Heart left ventricle (tissue), 16 donors: ENCODE measurements at places on chromosomes 2 and 18. TPM values are rescaled to one million over a fixed set of nuclear protein-coding genes. Genes with fewer than 3 reads are reported as not detected.

PUS10 gene
- 5.8 TPM for total RNA-seq

TRIP12 gene
- 90.3 TPM for total RNA-seq

KCNE4 gene
- 1.8 TPM for total RNA-seq

ZNF385B gene
- 2.3 TPM for total RNA-seq

RAB27B gene
- 0.05 TPM for total RNA-seq

ZBTB7C gene
- 2.3 TPM for total RNA-seq

TBC1D8 gene
- 53.3 TPM for total RNA-seq

- H3K27ac ChIP-seq, result peak overlapping the region; percentile 99
- peaks cover 5% of the 10 kb centered on the region for H3K36me3 ChIP-seq
- peaks cover 63% of the 10 kb centered on the region for H3K4me1 ChIP-seq
- peak overlapping the region; percentile 95 for H3K4me3 ChIP-seq
Measured at GRCh38 chr18:75206452-75207309, 2.3 kb downstream of the PTGR3 start.

DNA sequence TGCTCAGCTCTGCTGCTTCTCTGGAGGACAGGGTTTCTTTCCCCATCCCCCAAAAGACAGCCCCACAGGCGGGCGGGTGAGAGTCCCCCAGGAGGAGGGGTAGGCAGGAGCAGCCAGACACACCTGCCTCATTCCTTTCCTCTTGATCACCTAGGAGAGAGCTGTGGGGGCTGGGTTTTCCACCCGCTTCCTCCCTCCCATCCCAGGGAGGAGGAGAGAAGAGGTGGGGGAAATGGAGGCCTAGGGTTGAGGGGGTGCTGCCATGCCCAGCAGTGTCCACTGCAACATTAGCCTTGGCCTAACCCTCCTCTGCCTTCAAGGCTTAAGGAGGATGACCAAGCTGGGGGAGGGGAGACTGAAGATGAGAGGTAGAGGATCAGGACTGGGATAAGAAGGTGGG is 14.7 kb downstream of the WNT10A start:
- H3K27me3 ChIP-seq, result peaks cover 85% of the 10 kb centered on the region
- H3K4me3 ChIP-seq, result no peak overlapping the region
- peaks cover 41% of the 10 kb centered on the region for H3K4me1 ChIP-seq
- no peak overlapping the region for H3K27ac ChIP-seq

DNA sequence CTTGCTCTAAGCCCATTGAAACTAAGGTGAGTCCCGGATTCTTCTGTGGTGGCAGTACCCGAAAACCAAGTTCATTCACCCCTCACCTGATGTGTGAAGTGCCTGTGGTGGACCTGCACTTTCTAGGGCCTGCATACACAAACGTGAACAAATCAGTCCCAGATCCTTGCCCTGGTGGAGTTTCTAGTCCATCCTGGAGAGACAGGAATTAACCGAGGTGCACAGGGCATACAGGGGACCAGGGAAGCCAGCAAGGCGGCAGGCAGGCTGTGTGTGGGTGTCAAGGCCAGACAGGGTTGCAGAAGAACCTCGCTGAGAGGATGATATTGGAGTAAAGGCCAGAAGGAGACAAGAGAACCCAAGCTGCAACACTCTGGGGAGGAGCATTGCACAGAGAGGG is 106.1 kb downstream of the SMIM21 start:
- H3K4me1 ChIP-seq, result no peaks in the 10 kb centered on the region
- no peak overlapping the region for H3K4me3 ChIP-seq
- DNase-seq, result no peak

DNA sequence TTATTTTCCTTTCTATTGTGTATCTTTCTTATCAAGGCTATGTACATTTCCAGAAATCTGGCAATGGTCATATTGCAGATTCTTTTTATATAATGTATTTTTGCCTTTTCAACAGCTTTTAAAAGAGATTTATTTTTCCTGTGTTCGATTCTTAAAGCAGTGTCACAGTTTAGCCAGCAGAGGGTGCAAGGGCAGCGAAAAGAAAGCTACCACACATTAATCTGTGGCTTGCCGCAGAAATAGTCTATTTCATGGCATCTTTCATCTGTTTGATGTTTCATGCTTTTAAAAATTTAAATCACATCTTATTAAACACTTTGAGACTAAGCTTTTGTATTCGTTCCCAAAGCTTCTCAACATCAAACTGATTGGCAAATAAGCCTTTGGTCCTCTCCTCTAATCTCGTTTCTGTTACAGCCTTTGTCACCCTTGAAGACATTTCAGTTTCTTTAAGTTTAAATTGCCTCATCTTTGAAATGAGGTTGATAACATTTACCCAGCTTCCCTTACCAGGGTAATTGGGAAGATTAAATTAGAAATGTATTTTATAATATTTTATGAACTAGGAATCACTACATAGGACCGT is 73.3 kb downstream of the PIK3C3 start:
- H3K36me3 ChIP-seq, result peaks cover 73% of the 10 kb centered on the region
- H3K4me3 ChIP-seq, result no peak overlapping the region
- H3K4me1 ChIP-seq, result no peaks in the 10 kb centered on the region

DNA sequence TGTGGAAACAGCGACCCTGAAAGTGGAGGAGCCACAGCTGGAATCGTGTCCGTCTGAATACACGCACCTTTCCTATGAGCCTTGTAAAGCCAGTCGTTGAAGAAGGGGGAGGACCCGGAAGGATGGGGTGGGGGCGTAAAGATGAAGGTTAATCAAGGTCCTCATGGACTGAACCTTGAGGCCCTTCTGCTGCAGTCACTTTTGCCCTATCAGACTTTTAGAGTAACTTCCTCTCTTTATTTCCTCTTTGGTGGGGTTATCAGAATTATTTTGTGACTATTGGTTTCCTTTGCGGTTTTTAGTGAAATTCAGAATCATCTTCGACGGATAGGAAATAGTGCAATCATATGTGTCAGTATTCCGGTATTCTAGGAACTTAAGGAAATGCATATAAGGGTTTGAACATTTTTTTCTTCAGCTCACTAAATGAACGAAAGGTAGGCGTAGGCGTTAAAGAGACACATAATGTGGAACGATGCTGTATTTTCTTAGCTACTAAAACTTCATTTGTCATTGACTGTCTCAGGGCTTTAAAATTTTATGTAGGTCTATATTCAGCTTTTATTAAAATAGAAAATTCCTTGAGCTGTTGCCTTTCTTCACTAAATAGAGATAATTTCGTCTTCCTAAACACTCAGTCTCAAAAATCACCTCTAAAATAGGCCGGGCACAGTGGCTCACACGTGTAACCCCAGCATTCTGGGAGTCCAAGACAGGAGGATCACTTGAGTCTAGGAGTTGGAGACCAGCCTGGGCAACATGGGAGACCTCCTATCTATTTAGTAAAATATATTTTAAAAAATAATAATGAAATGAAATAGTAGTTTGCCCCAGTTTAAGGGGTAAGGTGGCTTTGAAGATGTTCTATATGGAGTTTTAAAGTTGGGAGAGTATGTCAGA is 1.4 kb upstream of the YES1 start:
- H3K4me3 ChIP-seq, result peak overlapping the region; percentile 98
- no peak for DNase-seq
- no peaks in the 10 kb centered on the region for H3K27me3 ChIP-seq
- no peaks in the 10 kb centered on the region for H3K36me3 ChIP-seq
- H3K4me1 ChIP-seq, result peaks cover 41% of the 10 kb centered on the region

DNA sequence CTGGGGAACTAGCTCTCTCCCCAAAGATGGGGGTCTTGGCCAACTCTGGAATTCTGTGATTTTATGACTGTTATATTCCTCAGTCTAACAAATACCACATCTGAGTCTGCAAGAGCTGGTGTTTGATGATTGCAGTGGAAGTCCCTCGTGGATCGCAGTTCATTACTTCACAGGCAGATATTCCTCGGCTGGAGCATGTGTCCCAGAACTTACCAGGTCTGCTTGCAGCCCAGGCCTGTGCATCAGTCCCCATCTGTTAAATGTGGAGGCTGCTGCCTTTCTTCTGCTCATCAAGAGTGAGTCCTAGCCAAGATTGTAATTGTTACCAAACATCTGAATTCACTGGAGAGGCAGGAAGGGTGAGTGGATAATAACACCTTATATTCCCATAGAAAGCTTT is 55.5 kb downstream of the PRKCE start:
- H3K4me3 ChIP-seq, result no peak overlapping the region
- DNase-seq, result no peak
- no peaks in the 10 kb centered on the region for H3K27me3 ChIP-seq
- no peak overlapping the region for H3K27ac ChIP-seq

GRCh38 chr18:34212511-34212910 is 12.2 kb downstream of the NOL4 start:
- no peaks in the 10 kb centered on the region for H3K4me1 ChIP-seq
- no peak for DNase-seq
- no peak overlapping the region for H3K27ac ChIP-seq
- H3K4me3 ChIP-seq, result no peak overlapping the region
- H3K36me3 ChIP-seq, result no peaks in the 10 kb centered on the region

DNA sequence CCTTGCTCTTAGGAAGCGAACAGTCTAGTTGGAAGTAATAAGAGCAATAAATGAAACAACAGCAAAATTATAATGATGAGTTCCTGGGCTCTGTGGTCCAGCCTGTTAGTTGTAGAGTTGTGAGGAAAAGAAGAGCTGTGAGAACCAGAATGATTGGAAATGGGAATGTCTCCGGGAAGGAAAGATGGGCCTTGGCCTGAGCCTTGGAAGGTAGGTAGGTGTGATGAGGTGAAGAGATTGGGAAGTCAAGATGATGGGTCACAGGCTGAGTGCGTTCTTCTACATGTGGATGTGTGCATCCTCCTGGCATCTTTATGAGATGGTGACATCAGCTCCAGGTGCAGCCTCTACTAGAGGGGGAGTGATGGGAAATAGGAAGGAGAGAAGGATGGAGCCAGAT is 115.2 kb upstream of the EML6 start:
- H3K36me3 ChIP-seq, result peaks cover 16% of the 10 kb centered on the region
- no peaks in the 10 kb centered on the region for H3K27me3 ChIP-seq
- H3K4me1 ChIP-seq, result peaks cover 99% of the 10 kb centered on the region

DNA sequence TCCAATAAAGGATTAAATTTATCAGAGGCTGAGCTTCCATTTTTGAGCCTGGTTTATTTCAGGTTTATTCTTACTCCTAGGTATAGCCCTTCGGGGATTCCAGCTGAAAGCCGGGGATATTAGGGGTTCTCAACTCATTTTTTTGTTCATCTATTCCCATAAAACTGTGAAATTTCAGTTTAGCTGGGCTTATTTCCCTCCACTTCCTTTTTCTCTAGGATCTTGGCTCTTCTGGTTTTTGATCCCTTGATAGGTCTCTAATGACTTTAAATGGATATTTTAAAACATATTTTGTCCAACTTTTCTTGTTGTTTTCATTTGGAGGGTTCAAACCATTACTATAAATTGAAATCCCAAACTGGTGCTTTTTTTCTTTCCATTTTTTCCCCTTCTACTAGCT is 23.6 kb upstream of the ZNF512 start:
- H3K27me3 ChIP-seq, result no peaks in the 10 kb centered on the region
- H3K27ac ChIP-seq, result no peak overlapping the region
- no peak overlapping the region for H3K4me3 ChIP-seq
- no peaks in the 10 kb centered on the region for H3K36me3 ChIP-seq
- H3K4me1 ChIP-seq, result no peaks in the 10 kb centered on the region
- no peak for DNase-seq

DNA sequence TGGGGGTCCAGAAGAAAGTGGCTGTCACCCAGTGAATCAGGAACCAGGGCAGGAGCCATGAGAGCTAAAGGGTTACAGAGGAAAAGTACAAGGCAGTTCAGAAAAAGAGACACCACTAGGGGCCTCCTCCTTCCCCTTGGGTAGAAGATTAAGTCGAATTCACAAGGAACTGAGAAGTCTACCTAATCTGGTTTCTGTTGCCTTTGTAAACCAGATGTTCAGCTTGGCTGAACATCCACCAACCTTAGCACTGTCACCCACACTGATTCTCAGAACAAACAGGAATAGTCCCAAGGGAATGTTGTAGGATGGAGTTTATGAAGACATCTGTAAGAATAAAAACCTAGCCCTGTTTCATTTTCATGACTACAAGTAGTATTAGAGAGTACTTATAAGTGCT is 90.4 kb upstream of the NOSTRIN start:
- H3K4me3 ChIP-seq, result no peak overlapping the region
- no peak overlapping the region for H3K27ac ChIP-seq
- peaks cover 5% of the 10 kb centered on the region for H3K4me1 ChIP-seq
- H3K27me3 ChIP-seq, result no peaks in the 10 kb centered on the region
- no peak for DNase-seq

- no peaks in the 10 kb centered on the region for H3K36me3 ChIP-seq
- H3K27ac ChIP-seq, result no peak overlapping the region
- H3K4me1 ChIP-seq, result no peaks in the 10 kb centered on the region
- no peaks in the 10 kb centered on the region for H3K27me3 ChIP-seq
- no peak overlapping the region for H3K4me3 ChIP-seq
Measured at GRCh38 chr2:4931721-4932365, 760.3 kb upstream of the SOX11 start.

- H3K36me3 ChIP-seq, result no peaks in the 10 kb centered on the region
- no peaks in the 10 kb centered on the region for H3K4me1 ChIP-seq
- DNase-seq, result no peak
- no peaks in the 10 kb centered on the region for H3K27me3 ChIP-seq
Measured at GRCh38 chr2:167946441-167946841, 301.0 kb downstream of the STK39 start.

- DNase-seq, result no peak
- H3K4me3 ChIP-seq, result no peak overlapping the region
- H3K36me3 ChIP-seq, result no peaks in the 10 kb centered on the region
- H3K4me1 ChIP-seq, result peaks cover 20% of the 10 kb centered on the region
- no peak overlapping the region for H3K27ac ChIP-seq
Measured at GRCh38 chr2:160209516-160209856, 9.4 kb upstream of the ITGB6 start.

DNA sequence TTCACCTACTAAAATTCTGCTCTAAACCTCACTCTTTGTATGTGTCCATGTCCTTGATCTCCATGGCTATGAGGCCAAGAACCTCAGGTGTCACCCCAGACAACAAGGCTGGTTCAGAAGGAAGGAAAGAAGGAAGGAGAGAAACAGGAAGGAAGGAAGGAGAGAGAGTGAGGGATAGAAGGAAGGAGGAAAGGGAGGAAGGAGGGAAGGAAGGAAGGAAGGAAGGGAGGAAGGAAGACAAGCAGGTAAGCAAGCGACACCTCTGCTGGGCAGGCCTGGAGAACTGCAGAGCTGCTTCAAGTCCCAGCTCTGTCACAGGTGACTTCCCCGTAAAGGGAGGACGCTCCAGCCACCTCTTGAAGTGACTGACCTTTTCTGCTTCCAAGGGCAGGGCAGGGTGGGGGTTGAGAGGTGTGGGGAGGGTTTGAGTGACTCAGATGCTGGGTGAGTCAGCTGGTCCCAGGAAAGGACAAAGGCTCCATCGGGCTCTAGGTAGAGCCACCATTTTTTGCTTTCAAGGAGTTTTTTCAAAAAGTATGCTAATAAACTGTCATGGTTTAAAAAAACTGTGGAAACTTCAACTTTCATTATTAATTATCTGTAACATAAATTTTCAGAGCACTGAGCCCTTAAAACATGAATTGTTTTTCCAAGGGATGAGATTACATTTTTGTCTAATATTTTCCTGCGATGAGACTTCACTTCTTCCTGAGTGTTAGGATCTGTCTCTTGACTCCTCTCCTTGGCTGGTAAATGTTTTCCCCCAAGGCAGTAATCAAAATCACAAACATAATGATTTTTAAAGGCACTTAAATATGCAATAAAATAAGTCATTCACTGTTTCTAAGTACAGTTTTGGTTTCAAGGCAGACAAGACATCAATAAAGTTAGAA is 90.1 kb upstream of the L3MBTL4 start:
- H3K36me3 ChIP-seq, result no peaks in the 10 kb centered on the region
- H3K4me1 ChIP-seq, result no peaks in the 10 kb centered on the region
- H3K27ac ChIP-seq, result no peak overlapping the region
- H3K4me3 ChIP-seq, result no peak overlapping the region
- DNase-seq, result no peak
